ENCODE measurements at places on chromosomes 16 and 17.
A peak's percentile ranks its signal among the peaks of the same experiment; 100 is the strongest.

GRCh38 chr17:77995146-77995852 lies 36.8 kb downstream of the TNRC6C start:
- DNase-seq = no peak

GRCh38 chr16:87583453-87584131 lies 18.7 kb upstream of the JPH3 start:
- no peak for DNase-seq

DNA sequence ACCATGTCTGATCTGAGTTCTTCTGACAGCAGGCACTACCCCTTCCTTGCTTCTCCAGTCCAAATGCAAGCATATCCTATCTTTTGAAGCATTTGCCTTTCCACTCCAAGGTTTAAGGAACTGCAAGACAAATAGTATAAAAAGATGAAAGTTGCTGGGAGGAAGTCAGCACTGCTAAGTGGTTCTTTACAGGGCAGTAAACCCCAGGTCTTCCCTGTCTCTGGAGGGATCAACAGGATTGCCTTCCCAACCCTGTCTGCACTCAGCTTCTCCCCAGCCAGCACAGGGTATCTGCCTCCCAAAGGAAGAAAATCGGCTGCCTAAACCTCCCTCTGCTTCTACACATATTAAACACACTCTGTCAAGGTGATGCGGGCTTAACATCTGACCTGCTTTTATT lies 46.8 kb downstream of the SOX9 start:
- DNase-seq = no peak

DNA sequence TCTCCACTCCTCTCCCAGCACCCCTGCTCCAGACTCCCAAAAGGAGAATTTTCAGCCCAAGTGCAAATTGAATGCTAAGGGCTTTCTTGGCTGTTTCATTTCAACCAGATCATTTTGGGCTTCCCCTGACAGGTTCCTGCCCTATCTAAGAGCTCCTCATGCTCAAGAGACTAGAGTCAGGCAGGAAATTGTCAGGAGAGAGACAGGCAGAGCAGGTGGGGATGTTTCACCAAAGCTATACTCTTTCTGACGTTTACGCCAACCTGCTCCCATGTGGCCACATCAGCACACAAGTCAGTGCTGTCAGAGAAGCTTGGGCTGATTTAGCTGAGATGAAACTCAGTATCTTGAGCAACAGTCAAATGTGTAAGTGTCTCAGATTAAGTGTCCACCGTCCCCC lies 31.4 kb downstream of the HIC1 start:
- DNase-seq = no peak

GRCh38 chr16:88988980-88989811 lies 12.2 kb upstream of the CBFA2T3 start:
- DNase-seq = no peak

DNA sequence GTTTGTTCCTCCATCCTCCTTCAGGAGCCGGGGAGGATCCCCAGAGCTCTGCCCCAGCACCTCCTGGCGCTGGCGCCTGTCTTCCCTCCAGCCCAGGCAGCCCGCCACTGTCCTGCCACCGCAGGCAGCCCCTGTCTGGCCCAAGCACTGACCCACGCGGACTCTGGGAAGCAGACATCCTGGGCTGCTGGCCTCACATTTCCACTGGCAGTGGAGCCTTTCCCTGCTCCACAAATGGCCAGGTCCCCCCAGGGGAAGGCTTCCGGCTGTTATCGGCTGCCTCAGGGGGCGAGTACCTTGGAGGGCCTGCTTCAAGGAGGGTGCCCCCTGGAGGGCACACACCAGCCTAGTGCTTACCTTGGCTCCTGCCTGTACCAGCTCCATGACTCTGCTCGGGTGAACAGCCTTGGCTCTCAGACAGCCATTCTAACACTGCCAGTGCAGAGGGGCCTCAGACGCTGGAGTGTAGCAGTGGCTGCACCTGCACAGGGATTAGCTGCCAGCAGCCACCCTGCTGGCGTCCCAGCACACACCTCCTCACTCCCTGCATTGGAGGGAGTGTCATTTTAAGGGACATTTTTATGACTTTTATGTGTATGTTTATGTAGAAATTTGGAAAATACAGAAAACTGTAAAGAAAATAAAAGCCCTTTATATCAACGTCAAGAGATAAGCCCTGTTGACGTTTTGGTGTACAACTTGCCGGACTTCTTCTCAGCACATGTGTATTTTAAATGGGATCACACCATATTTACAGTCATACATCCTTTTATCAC lies 21.0 kb downstream of the ACE start:
- peak; percentile 54 for DNase-seq

GRCh38 chr17:61659437-61659836 lies 68.4 kb upstream of the NACA2 start:
- DNase-seq = no peak

DNA sequence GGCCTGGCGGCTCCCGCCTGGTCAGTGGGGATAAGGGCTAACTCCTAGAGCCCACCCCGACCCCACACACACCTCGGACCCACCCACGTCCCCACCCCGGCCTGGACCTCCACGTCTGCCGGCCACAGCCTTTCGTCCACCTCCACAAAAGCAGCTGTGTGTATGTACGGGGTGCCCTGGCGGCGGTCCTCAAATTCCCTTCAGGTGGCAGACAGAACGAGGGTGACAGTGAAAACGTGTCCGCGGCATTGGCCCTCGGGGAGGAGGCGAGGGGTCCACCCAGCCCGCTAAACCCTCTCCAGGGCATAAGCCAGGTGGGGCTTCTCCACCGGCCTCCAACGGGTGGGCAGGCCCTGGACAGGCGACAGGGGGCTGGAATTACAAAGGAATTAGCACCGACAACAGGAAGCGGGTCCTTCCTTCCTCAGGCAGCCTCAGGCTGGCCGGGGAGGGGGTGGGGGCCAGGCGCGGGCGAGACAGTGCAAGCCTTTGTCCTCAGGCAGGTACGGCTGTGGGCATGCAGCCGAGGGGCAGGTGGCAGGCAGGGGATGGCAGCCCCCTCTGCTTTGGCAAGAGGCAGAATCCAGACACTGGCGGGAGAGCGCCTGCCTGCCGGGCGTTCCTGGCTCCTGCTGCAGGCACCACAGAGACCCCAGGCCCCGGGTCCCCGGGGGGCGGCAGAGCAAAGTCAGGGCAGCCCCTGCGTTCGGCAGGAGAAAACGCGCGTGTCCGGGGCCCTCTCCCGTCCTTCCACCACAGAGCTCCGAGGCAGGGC lies 12.3 kb upstream of the PITPNA start:
- no peak for DNase-seq

DNA sequence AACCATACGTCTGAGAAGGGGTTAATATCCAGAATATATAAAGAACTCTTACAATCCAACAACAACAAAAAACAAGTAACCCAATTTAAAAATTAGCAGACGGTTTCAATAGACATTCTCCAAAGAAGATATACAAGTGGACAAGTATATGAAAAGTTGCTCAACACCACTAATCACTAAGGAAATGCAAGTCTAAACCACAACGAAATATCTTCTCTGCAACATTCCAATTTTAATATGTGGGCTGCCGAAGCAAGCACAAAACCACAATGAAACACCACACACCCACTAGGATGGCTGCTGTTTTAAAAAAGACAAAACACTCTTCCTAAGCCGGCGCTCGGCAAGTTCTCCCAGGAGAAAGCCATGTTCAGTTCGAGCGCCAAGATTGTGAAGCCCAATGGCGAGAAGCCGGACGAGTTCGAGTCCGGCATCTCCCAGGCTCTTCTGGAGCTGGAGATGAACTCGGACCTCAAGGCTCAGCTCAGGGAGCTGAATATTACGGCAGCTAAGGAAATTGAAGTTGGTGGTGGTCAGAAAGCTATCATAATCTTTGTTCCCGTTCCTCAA lies 5.9 kb upstream of the SLC13A2 start:
- DNase-seq = peak; percentile 57

GRCh38 chr16:55526441-55526840 lies 17.6 kb downstream of the LPCAT2 start:
- DNase-seq = no peak

- peak; percentile 46 for DNase-seq
Measured at GRCh38 chr16:66511602-66512271, 38.2 kb downstream of the TK2 start.

GRCh38 chr17:33519692-33520091 lies 226.6 kb upstream of the ASIC2 start:
- no peak for DNase-seq

DNA sequence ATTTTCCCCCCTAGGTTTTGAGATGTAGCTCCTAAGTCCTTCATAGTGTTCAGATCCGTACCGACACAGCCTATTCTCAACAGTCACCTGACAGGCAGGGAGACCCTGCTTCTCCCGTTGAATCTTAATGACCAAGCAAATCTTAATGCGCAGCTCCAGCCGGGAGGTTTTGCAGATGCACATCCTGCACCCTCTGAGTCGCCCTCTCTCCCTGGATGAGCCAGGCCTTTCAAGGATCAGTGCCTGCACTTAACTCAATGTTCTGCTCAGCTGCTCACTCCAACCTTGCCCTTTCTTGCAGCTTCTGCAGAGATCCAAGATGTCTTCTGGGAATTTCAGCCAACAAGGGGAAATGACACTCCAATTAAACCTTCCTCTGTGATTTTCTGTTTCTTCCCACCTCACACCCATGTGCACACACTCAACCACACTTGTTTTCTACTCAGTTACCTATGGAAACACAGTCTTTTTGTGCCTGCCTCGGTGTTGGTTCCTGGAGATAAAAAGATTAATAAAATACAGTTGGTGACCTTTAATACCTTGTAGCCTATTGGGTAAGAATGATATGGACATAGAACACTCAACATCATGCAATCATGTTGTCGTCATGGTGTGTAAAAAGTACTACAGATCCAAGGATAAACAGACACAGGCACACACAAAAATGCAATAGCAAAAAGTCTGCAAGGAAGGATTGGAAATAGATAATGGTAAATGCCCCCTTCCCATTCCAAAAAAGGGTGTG lies 76.9 kb upstream of the DYNLRB2 start:
- no peak for DNase-seq

DNA sequence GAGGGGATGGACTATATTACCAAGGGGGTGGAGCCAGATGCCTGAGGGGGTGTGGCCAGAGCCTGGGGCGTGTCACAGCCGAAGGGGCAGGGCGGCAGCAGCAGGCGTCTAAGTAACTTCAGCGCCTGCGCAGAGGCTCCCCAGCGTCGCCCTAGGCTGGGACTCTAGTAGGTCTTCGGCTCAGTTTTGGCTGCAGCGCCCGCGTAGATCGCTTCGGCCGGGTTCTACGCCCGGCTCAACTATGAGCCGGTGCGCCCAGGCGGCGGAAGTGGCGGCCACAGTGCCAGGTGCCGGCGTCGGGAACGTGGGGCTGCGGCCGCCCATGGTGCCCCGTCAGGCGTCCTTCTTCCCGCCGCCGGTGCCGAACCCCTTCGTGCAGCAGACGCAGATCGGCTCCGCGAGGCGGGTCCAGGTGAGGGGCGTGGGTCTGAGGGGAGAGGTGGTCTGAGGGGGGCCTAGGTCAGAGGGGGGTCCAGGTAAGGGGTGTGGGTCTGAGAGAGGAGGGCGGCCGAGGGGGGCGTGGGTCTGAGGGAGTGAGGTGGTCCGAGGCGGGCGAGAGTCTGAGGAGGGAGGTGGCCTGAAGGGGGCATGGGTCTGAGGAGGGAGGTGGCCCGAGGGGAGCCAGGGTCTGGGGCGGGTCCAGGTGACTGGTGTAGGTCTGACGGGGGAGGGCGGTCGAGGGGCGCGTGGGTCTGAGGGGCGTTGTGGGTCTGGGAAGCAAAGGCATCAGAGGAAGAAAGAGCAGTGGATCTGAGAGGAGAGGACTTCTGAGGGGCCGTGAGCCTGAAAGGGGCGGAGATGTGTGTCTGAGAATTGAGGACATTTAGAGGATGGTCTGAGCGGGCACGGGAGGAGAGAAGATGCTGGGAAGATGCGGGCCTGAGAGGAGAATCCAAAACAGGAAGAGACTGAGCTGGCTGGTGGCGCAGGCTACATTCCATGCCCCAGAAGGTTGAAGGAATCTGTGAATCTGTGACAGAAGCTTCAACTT lies at the start of gene LPCAT2:
Gene LPCAT2 (plus strand): TSS at position 132 of the 991 bp plus-strand sequence. CDS start 110 bp downstream, at position 242.
- DNase-seq = peak; percentile 45
